ENCODE measurements at places on chromosomes 13 and 19. TPM values are rescaled to one million over a fixed set of nuclear protein-coding genes. Genes with fewer than 3 reads are reported as not detected.

Gene GPR12
- not detected for total RNA-seq

Gene MEIOSIN
- total RNA-seq, result not detected

Gene A1BG
- 4.7 TPM for total RNA-seq

Gene GJA3
- total RNA-seq, result 0.26 TPM

Gene VSTM1
- total RNA-seq, result not detected

Gene SLC10A2
- not detected for total RNA-seq

Gene BEST2
- not detected for total RNA-seq

Gene CEACAM19
- 0.56 TPM for total RNA-seq

Gene FFAR2
- total RNA-seq, result not detected

DNA sequence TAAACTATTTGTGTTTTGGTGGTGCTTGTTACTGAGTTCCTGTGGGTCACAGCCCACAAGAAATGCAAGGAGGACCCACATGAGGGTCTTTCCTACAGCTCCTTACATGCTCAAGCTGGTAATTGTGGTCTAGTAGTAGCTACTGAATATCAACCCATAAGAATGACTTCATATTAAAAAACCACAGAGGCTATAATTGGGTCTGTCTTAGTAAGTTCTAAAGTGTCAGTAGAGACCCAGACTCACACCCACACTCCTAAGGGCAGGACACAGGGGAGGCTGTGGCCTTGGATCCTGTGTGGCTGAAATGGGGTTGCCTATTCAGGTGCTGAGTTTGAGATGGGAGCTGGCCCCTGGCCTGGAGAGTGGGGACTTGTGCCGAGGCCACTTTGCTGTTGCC lies 19.6 kb downstream of the TFDP1 start:
- no peak overlapping the region for H3K27ac ChIP-seq
- H3K27me3 ChIP-seq, result no peaks in the 10 kb centered on the region
- H3K36me3 ChIP-seq, result peaks cover 27% of the 10 kb centered on the region
- DNase-seq, result no peak

GRCh38 chr19:51365211-51365964 lies 800 bp downstream of the ETFB start:
- H3K4me3 ChIP-seq, result peak overlapping the region; percentile 90
- H3K36me3 ChIP-seq, result peaks cover 22% of the 10 kb centered on the region
- DNase-seq, result peak; percentile 45
- peaks cover 48% of the 10 kb centered on the region for H3K4me1 ChIP-seq
- H3K27ac ChIP-seq, result peak overlapping the region; percentile 96
- no peaks in the 10 kb centered on the region for H3K27me3 ChIP-seq

- peaks cover 5% of the 10 kb centered on the region for H3K4me1 ChIP-seq
- peak overlapping the region; percentile 62 for H3K4me3 ChIP-seq
- no peaks in the 10 kb centered on the region for H3K36me3 ChIP-seq
- peak; percentile 38 for DNase-seq
Measured at GRCh38 chr19:23415561-23416191, 20.4 kb upstream of the ZNF91 start.

DNA sequence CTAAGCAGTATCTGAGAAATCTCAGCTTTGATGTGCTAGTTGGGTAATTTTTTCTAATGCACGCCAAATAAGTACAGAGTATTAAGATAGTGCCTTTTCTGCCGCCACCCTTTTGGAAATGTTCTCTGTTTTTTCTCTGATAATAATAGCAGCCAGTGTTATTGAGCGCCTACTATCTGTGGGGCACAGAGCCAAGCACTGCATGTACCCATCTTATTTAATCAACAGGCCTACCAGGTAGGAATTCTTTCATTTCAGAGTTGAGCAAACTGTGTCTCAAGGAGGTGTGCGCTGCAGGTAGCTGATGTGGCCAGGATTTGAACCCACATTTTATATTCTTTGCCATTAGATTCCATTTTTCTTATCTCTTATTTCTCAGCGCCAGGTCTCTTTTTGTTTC lies 1.4 kb downstream of the EPN1 start:
- peaks cover 55% of the 10 kb centered on the region for H3K36me3 ChIP-seq
- H3K4me3 ChIP-seq, result peak overlapping the region; percentile 95
- peak overlapping the region; percentile 83 for H3K27ac ChIP-seq
- H3K27me3 ChIP-seq, result no peaks in the 10 kb centered on the region

DNA sequence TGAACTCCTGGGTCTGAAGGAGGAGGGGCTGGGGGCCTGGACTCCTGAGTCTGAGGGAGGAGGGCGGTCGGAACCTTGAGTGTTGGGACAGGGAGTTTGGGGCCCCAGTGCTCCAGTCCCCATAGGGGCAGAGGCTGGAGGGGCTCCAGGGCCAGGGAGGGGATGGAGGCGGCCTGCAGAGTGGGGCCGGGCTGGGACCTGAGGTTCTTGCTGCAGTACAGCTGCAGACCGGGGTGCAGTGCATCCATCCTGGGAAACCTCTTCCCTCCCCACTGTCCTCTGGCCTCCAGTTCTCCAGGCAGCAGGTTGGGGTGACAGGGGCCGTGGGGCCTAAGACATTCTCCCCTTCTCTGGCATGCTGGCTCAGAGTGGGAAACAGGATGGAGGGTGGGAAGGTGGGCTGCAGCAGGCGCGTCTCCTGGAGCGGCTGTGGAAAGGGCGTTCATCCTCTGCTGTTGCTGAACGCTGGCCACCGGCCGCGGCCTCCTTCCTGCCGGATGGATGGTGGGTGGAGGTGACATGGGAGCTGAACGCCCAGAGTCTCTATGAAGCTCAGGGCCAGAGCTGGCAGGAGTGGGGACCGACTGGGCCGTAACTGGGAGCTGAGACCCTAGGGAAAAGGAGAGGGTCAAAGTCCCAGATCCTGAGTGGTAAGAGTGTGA lies 1.6 kb downstream of the BRSK1 start:
- H3K27ac ChIP-seq, result no peak overlapping the region
- DNase-seq, result no peak
- H3K27me3 ChIP-seq, result no peaks in the 10 kb centered on the region
- H3K4me1 ChIP-seq, result peaks cover 12% of the 10 kb centered on the region

DNA sequence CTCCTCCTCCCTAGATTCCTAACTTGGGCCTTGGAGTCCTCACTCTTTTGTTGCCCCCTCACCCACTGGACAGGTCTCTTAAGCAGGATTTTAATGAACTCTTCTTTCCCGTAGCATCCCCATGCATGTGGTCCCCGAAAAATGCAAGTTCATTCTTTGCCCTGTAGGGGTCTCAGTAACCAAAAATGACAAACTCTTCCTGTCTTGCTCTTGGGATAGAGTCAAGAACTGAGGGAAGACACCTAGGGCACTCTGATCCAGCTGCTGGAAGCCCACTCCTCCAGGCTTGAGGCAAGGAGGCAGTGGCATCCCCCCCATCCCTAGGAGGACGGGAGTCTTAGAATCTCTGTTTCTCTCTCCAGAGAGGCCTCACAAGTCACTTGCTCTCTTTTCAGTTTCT lies 987.0 kb downstream of the DIAPH3 start:
- no peaks in the 10 kb centered on the region for H3K36me3 ChIP-seq
- no peak for DNase-seq
- H3K4me3 ChIP-seq, result no peak overlapping the region

- H3K4me3 ChIP-seq, result no peak overlapping the region
- H3K4me1 ChIP-seq, result no peaks in the 10 kb centered on the region
- no peaks in the 10 kb centered on the region for H3K36me3 ChIP-seq
- no peak overlapping the region for H3K27ac ChIP-seq
Measured at GRCh38 chr13:84413016-84413415, 530.7 kb upstream of the SLITRK1 start.

DNA sequence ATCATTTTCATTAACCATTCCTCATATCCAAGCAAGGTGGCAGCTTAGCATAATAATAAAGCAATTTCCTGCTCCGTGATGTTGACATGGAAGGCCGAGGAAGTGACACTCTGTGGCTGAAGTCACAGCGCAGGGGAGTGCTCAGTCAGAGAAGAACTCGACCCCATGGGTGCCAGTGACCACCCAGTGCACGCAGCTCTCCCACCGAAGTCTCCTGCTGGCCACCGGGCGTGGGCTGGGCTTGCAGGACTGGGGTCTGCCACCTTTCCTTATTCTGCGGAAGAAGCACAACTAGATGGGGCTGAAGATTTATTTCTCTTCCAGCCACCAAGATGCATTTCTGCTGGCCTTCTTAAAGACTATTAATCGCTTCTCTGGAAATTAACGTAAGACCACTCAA lies 132.1 kb upstream of the SPACA7 start:
- DNase-seq, result no peak
- peaks cover 2% of the 10 kb centered on the region for H3K27me3 ChIP-seq
- no peak overlapping the region for H3K27ac ChIP-seq
- no peak overlapping the region for H3K4me3 ChIP-seq
- H3K36me3 ChIP-seq, result no peaks in the 10 kb centered on the region

GRCh38 chr19:19591133-19591825 lies 27.2 kb downstream of the PBX4 start:
- DNase-seq, result peak; percentile 85
- peaks cover 66% of the 10 kb centered on the region for H3K4me1 ChIP-seq
- no peaks in the 10 kb centered on the region for H3K27me3 ChIP-seq
- H3K36me3 ChIP-seq, result peaks cover 29% of the 10 kb centered on the region
- H3K4me3 ChIP-seq, result peak overlapping the region; percentile 27

DNA sequence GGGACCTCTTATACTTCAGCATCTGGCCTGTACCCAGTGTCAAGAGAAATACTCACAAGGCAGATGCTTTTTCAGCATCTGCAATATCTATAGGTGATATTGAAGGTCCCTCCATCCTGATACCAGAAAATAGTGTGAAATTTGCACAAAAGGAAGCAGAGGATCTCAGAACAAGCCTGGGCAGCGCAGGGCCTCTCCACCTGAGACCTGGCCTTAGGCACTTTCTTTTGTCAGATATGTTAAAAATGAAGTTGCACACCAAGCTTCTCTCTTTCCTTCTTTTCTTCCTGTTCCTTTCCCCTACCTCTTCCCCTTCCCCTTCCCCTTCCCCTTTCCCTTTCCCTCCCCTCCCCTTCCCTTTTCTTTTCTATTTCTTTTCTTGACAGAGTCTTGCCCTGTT lies 62.2 kb downstream of the ARHGEF18 start:
- no peak for DNase-seq
- H3K36me3 ChIP-seq, result peaks cover 16% of the 10 kb centered on the region
- peaks cover 32% of the 10 kb centered on the region for H3K4me1 ChIP-seq
- peak overlapping the region; percentile 37 for H3K27ac ChIP-seq
- no peak overlapping the region for H3K4me3 ChIP-seq
- no peaks in the 10 kb centered on the region for H3K27me3 ChIP-seq

- H3K4me3 ChIP-seq, result no peak overlapping the region
- no peaks in the 10 kb centered on the region for H3K36me3 ChIP-seq
- H3K4me1 ChIP-seq, result no peaks in the 10 kb centered on the region
Measured at GRCh38 chr13:89486709-89487108, 1815.5 kb downstream of the SLITRK5 start.

- H3K27ac ChIP-seq, result no peak overlapping the region
- no peak for DNase-seq
- H3K27me3 ChIP-seq, result no peaks in the 10 kb centered on the region
- no peaks in the 10 kb centered on the region for H3K4me1 ChIP-seq
- H3K36me3 ChIP-seq, result no peaks in the 10 kb centered on the region
- no peak overlapping the region for H3K4me3 ChIP-seq
Measured at GRCh38 chr13:65488606-65489005, 1741.5 kb downstream of the PCDH9 start.

DNA sequence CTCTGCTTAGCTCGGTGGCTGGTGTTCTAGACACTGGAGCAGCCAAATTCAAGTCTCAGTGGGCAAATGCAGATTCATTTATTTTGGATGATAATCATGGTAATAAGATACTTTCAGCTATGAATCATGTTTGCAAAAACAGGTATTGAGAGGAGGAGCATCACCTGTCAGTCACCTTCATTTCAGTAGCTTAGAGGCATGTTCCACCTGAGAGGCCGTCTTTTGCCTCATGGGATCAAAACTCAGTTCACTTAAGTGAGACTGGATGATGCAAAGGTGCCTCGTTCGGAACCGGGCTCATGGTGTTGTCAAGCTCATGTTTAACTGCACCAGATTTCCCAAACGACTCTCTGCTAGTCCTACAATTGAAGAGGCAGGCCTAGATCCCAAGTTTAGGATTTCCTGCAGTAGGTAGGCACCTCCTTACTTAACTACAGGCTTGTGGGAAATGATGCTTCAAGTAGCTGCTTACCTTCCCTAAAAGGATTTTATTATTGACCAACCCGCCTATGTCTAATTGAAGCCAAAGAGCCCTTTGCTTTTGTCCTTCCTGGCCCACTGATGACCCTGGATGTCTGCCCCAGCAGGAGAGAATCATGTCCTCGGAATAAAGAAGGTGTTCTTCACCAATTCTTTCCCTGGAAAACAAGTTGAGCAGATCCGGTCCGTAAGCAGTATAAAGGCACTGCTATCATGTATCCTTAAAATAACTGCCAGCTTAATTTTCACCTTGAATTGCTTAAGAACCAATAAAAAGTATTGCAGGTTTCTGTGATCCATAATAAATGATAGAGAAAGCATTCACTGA lies 60.0 kb downstream of the ZAR1L start:
- no peaks in the 10 kb centered on the region for H3K27me3 ChIP-seq
- peaks cover 3% of the 10 kb centered on the region for H3K36me3 ChIP-seq
- H3K27ac ChIP-seq, result no peak overlapping the region
- no peak overlapping the region for H3K4me3 ChIP-seq
- no peak for DNase-seq

DNA sequence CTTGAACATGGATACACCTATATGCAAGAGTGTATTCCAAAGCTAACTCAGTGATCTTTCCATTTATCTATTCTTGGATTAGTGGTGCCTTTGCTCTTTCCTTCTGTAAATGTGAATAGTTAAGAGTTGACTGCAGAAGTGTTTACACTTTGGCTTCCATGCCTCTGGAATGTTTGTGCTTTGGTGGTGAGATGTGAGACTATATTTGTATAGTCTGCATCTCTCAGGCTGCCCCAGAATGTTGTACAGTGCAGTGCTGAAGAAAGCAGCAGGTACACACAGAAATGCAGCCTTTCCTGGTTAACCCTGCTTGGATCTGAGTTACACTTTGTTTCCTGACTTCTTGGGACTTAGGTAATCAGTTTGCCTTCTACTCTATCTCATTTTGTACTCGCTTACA lies 90.2 kb downstream of the DNAJC15 start:
- no peak overlapping the region for H3K4me3 ChIP-seq
- DNase-seq, result no peak
- H3K36me3 ChIP-seq, result no peaks in the 10 kb centered on the region
- no peaks in the 10 kb centered on the region for H3K27me3 ChIP-seq

DNA sequence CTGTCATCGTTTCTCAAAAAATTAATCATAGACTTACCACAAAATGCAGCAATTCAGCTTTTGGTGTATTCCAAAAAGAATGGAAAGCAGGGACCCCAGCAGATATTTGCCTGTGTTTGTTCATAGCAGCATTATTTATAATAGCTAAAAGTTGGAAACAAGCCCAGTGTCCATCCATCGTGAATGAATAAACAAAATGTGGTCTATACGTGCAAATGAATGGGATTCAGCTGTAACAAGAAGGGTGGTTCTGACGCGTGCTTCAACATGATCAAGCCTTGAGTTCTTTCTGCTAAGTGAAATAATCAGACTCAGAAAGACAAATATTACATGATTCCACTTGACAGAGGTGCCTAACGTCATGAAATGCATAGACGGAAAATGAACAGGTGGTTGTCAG lies 36.4 kb downstream of the PSG11 start:
- no peaks in the 10 kb centered on the region for H3K4me1 ChIP-seq
- H3K36me3 ChIP-seq, result no peaks in the 10 kb centered on the region
- H3K4me3 ChIP-seq, result no peak overlapping the region
- H3K27ac ChIP-seq, result no peak overlapping the region

GRCh38 chr13:19072543-19072942 lies 109.1 kb downstream of the TUBA3C start:
- H3K27me3 ChIP-seq, result peaks cover 5% of the 10 kb centered on the region
- no peak for DNase-seq
- no peak overlapping the region for H3K4me3 ChIP-seq
- no peaks in the 10 kb centered on the region for H3K36me3 ChIP-seq

Measured in activated CD4-positive, alpha-beta T cell treated with anti-CD3 and anti-CD28 coated beads for 36 hours (primary cell).